ENCODE measurements at places on chromosomes 2 and 18. TPM values are rescaled to one million over a fixed set of nuclear protein-coding genes. Genes with fewer than 3 reads are reported as not detected.

The ST8SIA3 gene
- total RNA-seq: not detected

The SERPINB11 gene
- total RNA-seq: not detected

The EVX2 gene
- not detected for total RNA-seq

DNA sequence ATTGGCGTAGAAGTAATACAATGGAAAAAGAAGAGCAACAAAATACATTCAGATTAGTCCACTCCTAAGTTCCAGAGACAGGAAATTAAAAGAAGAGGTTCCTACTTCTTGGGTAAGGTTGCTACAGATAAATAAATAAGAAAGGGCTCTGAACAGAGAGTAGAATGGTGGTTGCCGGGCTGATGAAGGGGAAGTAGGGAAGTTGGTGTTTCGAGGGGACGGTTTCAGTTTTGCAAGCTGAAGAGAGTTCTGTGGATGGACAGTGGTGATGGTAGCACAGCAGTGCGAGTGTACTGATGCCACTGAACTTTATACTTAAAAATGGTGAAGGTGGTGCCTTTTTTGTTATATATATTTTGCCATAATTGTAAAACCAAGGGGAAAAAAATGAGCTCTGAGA lies 48.2 kb downstream of the CABYR start:
- DNase-seq: no peak

- no peak for DNase-seq
These were observed 408.7 kb upstream of the TCF4 start for GRCh38 chr18:55996717-55997116.

- no peak for DNase-seq
These were observed 9.6 kb upstream of the FAHD2A start for GRCh38 chr2:95392730-95393455.
